ENCODE measurements at places on chromosomes 1 and 21.

DNA sequence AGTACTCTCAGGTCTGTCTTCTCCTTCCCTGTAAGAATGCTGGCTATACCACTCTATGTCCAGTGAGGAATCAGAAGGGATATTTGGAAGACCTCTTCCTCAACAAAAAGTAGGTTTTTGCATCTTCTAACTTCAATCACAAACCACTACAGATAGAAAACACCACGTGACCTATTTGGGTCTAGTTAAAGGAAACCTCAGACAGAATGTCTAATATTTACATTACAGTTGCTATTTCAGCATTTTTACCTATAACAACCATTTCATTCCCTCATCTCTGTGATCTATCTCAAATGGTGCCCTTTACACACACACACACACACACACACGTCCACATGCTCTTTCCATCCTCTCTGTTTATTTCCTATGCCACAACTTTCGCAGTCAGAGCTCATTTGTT lies 7.9 kb upstream of the ADORA3 start:
- no peak overlapping the region for H3K27ac ChIP-seq
- no peak for DNase-seq
- no peaks in the 10 kb centered on the region for H3K36me3 ChIP-seq
- peaks cover 3% of the 10 kb centered on the region for H3K4me1 ChIP-seq
- no peaks in the 10 kb centered on the region for H3K27me3 ChIP-seq

- H3K36me3 ChIP-seq = no peaks in the 10 kb centered on the region
- H3K4me3 ChIP-seq = no peak overlapping the region
- DNase-seq = peak; percentile 2
- no peaks in the 10 kb centered on the region for H3K4me1 ChIP-seq
- H3K27ac ChIP-seq = no peak overlapping the region
Observed at GRCh38 chr1:159012495-159012894, 2.8 kb downstream of the IFI16 start.

DNA sequence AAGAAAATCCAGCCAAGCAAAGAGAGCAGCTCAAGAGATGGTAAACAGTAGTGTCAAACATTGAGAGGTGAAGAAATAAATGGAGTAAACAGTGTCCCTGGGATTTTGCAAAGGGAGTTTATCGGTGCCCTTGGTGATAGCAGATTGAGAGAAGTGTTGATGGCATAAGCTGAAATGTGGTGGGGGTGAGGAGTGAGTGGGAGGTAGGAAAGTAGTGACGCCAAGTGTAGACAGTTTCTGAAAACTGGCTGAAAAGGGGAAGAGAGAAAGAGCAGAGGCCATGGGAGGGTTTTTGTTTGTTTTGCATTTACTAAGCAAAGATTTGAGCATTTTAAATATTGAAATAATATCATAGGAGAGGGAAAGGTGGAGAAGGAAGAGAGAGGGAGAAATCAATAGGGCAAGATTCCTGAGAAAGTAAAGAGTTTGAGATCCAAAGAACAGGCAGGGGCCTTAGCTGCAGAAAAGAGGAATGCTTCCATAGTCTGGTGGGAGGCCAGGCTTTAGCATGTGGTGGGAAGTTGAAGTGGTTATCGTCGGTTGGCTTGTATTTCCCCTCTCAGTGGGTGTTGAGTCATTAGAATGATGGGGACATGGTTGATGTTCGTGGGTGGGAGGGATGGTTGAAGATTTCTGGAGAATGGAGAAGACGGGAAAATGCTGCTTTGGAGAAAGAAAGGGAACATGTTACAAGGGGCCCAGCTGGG lies 26.8 kb upstream of the RASAL2 start:
- H3K4me1 ChIP-seq = no peaks in the 10 kb centered on the region
- no peak for DNase-seq
- H3K4me3 ChIP-seq = no peak overlapping the region
- no peak overlapping the region for H3K27ac ChIP-seq
- H3K27me3 ChIP-seq = no peaks in the 10 kb centered on the region

- H3K4me1 ChIP-seq = no peaks in the 10 kb centered on the region
- H3K27me3 ChIP-seq = no peaks in the 10 kb centered on the region
- no peaks in the 10 kb centered on the region for H3K36me3 ChIP-seq
- no peak overlapping the region for H3K4me3 ChIP-seq
- no peak overlapping the region for H3K27ac ChIP-seq
- DNase-seq = no peak
Observed at GRCh38 chr1:61028136-61028535, 54.2 kb upstream of the NFIA start.

GRCh38 chr21:38365521-38365920 lies 108.7 kb downstream of the KCNJ15 start:
- H3K36me3 ChIP-seq = no peaks in the 10 kb centered on the region
- H3K27ac ChIP-seq = no peak overlapping the region
- H3K4me3 ChIP-seq = no peak overlapping the region
- no peaks in the 10 kb centered on the region for H3K27me3 ChIP-seq
- H3K4me1 ChIP-seq = no peaks in the 10 kb centered on the region

DNA sequence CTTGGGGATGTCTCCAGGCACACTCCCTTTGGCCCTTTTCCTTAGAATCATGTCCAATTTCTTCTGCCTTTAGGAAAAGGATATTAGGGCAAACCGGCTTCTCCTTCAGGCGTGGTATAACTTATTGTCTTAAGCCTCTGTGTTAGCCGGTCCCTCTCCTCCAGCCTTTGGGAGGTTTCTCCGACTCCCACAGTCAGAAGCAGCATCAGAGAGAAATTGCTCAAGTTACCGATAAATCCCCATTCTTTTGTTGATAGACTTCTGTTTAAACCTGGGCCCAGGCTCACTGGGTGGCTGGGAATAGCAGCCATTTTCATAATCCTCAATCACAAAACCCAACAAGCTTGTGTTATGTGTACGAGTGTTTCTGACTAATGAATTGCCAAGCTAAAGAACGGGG lies 85.4 kb upstream of the KAZN start:
- no peak overlapping the region for H3K27ac ChIP-seq
- no peaks in the 10 kb centered on the region for H3K27me3 ChIP-seq
- H3K4me3 ChIP-seq = no peak overlapping the region
- no peak for DNase-seq
- no peaks in the 10 kb centered on the region for H3K36me3 ChIP-seq
- no peaks in the 10 kb centered on the region for H3K4me1 ChIP-seq

DNA sequence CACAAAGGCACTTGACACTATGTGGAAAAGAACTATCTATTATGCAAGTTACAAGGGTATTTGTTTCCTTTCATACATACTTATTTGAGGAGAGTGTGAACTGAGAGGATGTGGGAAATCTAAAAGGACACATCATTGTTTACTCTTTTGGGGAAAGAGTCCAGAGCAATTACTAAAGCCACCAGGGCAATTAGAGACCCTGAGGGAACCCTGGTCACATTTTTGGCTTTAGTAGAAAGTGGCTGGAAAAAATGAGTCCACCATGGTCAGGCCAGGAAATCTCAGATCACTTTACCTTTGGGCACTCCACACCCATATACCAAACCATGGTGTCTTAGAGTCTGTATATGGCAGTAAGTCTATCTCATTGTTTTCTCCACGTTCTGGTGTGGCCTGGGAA lies 243.3 kb downstream of the HLX start:
- H3K4me1 ChIP-seq = no peaks in the 10 kb centered on the region
- no peaks in the 10 kb centered on the region for H3K27me3 ChIP-seq
- H3K36me3 ChIP-seq = no peaks in the 10 kb centered on the region
- H3K27ac ChIP-seq = no peak overlapping the region
- no peak overlapping the region for H3K4me3 ChIP-seq

GRCh38 chr1:241962153-241962552 lies 4.6 kb downstream of the BECN2 start:
- no peak overlapping the region for H3K27ac ChIP-seq
- no peak overlapping the region for H3K4me3 ChIP-seq
- no peaks in the 10 kb centered on the region for H3K4me1 ChIP-seq
- H3K36me3 ChIP-seq = no peaks in the 10 kb centered on the region

- no peak for DNase-seq
- no peak overlapping the region for H3K27ac ChIP-seq
- H3K27me3 ChIP-seq = peaks cover 4% of the 10 kb centered on the region
- no peaks in the 10 kb centered on the region for H3K4me1 ChIP-seq
- H3K4me3 ChIP-seq = no peak overlapping the region
- H3K36me3 ChIP-seq = no peaks in the 10 kb centered on the region
Observed at GRCh38 chr1:23872421-23872820, 4.3 kb upstream of the FUCA1 start.

DNA sequence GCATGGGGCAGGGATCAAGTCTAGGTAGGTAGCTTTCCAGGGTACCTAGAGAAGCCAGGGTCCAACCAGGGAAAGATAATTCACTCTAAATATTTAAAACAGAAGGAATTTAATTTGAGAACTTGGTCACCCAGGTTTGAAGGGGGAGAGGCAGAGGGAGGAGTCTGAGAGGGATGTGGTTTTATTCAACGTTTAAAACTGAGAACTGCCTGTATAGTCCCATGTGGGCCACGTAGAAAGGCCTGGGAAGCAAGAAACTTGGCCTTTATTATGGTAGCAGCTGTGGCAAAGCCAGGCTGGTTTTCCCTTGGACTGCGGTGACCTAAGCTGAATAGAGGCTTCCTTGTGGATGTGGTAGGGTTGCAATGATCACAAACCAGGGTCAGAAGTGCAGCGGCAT lies 42.0 kb upstream of the DUSP10 start:
- DNase-seq = no peak
- H3K36me3 ChIP-seq = no peaks in the 10 kb centered on the region
- H3K4me3 ChIP-seq = no peak overlapping the region
- no peaks in the 10 kb centered on the region for H3K4me1 ChIP-seq
- no peaks in the 10 kb centered on the region for H3K27me3 ChIP-seq

- DNase-seq = no peak
- H3K36me3 ChIP-seq = peaks cover 23% of the 10 kb centered on the region
- no peaks in the 10 kb centered on the region for H3K27me3 ChIP-seq
- H3K4me3 ChIP-seq = no peak overlapping the region
Observed at GRCh38 chr1:235105051-235106043, 23.3 kb downstream of the TOMM20 start.

DNA sequence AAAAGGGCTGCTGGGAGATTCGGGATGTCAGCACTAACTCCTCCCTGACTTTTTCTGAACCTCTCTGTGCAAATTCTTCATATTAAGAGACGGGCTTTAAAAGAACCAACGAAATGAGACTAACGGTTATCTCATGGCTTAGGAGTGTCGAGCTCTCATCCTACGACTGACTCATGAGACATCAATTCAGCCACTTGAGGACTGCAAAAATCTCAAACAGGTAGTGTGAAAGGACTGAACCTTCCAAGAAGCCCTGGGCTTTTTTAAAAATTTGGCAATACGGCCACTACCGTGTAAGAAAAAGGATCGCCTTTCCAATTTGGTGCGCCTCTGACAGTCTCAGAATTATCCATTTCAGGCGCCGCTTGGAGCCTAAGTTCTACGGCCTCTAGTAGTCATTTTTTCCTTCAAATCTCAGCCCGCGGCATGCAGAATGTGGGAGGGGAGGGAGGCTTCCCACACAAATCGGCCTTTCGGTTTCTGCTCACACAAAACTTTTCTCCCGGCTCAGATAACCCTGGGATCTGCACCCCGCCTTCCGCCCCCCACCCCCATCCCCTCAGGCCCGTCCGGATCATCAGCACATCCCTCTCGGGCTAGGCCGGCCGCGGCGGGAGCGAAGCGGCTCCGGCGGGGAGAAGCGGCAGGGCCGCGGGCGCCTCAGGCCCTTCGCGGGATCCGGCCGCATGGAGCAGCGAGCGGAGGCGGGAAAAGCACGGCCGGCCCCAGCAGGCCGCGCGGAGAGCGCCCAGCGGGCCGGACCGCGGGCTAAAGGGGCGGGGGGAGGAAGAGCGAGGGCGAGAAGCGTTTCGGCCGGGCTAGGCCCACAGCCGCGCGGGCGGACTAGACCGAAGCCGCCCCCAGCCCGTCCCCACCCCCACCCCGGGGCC lies 618 bp downstream of the HNRNPR start:
- H3K36me3 ChIP-seq = no peaks in the 10 kb centered on the region
- no peaks in the 10 kb centered on the region for H3K27me3 ChIP-seq
- H3K4me1 ChIP-seq = no peaks in the 10 kb centered on the region

DNA sequence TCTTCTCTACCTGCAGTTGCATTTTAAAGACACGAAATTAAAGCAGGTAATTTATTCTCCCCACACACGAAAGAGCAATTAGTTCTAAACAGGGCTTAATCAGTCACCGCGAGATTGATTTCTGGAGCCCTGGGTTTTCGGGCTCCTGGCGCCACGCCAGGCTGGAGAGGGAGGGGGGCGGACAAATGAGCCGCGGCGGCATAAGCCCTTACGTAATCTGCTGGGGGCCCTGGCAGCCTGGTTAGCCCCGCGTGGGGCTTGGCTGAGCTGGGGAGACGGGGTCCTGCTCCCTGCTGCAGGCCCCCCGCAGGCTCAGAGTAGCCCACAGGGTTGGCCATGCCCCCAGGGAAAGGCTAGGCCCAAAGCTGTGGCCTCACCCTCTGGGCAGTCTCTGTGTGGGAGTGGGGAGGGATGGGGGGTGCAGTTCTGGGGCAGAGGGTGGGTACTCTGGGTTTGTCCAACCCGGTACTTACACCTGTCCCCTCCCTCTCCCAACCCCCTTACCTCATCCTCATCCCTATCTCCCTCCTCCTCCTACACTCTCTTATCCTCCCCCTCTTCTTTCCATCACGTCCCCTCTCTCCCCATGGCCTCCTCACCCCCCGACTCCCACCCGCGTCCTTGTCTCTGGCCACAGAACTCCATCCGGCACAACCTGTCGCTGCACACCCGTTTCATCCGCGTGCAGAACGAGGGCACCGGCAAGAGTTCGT lies 19.9 kb downstream of the FOXO6 start:
- peaks cover 14% of the 10 kb centered on the region for H3K4me1 ChIP-seq
- H3K36me3 ChIP-seq = peaks cover 3% of the 10 kb centered on the region
- no peak overlapping the region for H3K4me3 ChIP-seq
- H3K27ac ChIP-seq = no peak overlapping the region

DNA sequence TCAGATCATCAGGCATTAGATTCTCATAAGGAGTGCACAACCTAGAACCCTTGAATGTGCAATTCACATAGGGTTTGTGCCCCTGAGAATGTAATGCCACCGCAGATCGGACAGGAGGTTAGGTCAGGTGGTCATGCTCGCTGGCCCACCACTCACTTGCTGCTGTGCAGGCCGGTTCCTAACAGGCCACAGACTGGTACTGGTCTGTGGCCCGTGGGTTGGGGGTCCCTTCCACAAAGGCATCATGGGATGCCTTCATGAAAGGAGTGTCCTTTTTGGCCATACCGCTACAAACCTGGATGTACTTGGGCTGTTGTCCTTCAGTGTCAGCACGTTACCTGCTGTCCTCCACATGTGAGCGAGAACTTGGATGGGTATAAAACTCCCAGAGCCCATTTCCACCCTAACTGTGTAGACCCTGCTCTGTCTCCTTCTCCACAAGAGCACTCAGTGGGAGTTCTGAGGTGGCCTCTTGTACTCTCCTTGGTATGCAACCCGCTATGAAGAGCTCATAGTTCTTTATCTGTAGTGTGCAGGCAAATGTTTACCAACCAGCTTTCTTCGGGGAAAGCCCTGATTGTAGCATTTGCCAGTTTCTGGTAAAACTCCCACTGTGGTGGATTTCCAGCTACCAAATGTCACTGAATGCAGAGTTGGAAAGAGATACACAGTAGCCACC lies 41.7 kb upstream of the SLC19A1 start:
- H3K36me3 ChIP-seq = no peaks in the 10 kb centered on the region
- no peak overlapping the region for H3K4me3 ChIP-seq
- H3K27ac ChIP-seq = no peak overlapping the region
- no peak for DNase-seq

DNA sequence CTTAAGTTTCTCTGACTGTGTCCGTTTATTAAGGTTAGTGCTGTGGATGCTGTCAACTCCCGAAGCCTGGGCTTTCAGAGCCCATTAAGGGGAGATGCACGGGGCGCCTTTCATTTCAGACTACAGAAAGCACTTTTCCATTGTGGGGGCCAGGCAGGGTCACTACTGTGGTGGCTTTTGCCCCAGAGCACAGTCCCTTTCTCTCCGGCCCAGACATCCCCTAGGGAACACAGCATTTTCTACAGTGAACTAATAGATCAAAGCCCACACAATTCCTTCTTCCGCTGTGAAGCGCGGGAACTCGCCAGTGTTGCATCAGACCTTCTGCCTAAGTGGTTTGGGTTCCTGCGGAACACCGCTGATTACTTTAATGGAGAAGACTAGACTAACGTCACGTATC lies 26.8 kb upstream of the MAP1LC3C start:
- no peak overlapping the region for H3K27ac ChIP-seq
- peaks cover 9% of the 10 kb centered on the region for H3K4me1 ChIP-seq
- H3K36me3 ChIP-seq = no peaks in the 10 kb centered on the region
